ENCODE measurements at places on chromosomes 5 and 9. TPM values are rescaled to one million over a fixed set of nuclear protein-coding genes. Genes with fewer than 3 reads are reported as not detected.

- no peaks in the 10 kb centered on the region for H3K27me3 ChIP-seq
- H3K36me3 ChIP-seq, result no peaks in the 10 kb centered on the region
- DNase-seq, result no peak
- H3K27ac ChIP-seq, result no peak overlapping the region
- H3K4me1 ChIP-seq, result no peaks in the 10 kb centered on the region
These were observed 32.7 kb upstream of the SLCO6A1 start for GRCh38 chr5:102531506-102531905.

GRCh38 chr5:111735583-111736270 lies 21.3 kb downstream of the NREP start:
- H3K27ac ChIP-seq, result no peak overlapping the region
- no peaks in the 10 kb centered on the region for H3K36me3 ChIP-seq
- DNase-seq, result no peak
- no peaks in the 10 kb centered on the region for H3K27me3 ChIP-seq
- H3K4me1 ChIP-seq, result peaks cover 25% of the 10 kb centered on the region

GRCh38 chr9:18208166-18209059 lies 265.5 kb upstream of the ADAMTSL1 start:
- no peak overlapping the region for H3K27ac ChIP-seq
- H3K4me3 ChIP-seq, result no peak overlapping the region
- DNase-seq, result peak; percentile 41
- no peaks in the 10 kb centered on the region for H3K4me1 ChIP-seq

DNA sequence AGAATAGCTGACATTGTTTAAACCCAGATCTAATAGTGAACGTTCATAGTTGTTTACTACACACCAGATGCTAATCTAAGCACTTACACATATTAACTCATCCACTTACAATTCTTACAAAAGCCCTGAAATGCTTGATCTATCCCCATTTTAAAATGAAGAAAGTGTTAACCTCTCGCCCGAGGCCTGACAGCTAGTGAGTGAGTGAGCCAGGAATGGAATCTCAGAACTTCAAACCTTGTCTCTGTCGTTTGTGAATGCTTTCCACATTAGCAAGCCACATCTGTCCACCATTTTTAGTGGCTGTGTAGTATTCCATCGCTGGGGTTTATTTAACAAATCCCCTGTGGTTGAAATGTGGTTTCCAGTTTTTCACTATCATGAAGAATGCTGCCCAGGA lies 24.9 kb upstream of the NEURL1B start:
- H3K36me3 ChIP-seq, result no peaks in the 10 kb centered on the region
- no peaks in the 10 kb centered on the region for H3K27me3 ChIP-seq
- H3K4me3 ChIP-seq, result no peak overlapping the region
- H3K27ac ChIP-seq, result no peak overlapping the region
- no peak for DNase-seq

- no peaks in the 10 kb centered on the region for H3K4me1 ChIP-seq
- DNase-seq, result no peak
- H3K27me3 ChIP-seq, result no peaks in the 10 kb centered on the region
- H3K27ac ChIP-seq, result no peak overlapping the region
- no peak overlapping the region for H3K4me3 ChIP-seq
- H3K36me3 ChIP-seq, result no peaks in the 10 kb centered on the region
These were observed 1185.0 kb upstream of the CDH18 start for GRCh38 chr5:21173036-21173435.

The IFNA2 gene
- not detected for total RNA-seq

Measured in thyroid gland (tissue), 4 donors.